WTC11 (cell line): ENCODE measurements at places on chromosomes 16 and 17. TPM values are rescaled to one million over a fixed set of nuclear protein-coding genes. Genes with fewer than 3 reads are reported as not detected.
A peak's percentile ranks its signal among the peaks of the same experiment; 100 is the strongest.

- no peak overlapping the region for H3K4me3 ChIP-seq
- H3K27ac ChIP-seq, result peak overlapping the region; percentile 84
- no peak for DNase-seq
- no peaks in the 10 kb centered on the region for H3K36me3 ChIP-seq
Observed at GRCh38 chr16:85270374-85270773, 158.1 kb upstream of the CIBAR2 start.

DNA sequence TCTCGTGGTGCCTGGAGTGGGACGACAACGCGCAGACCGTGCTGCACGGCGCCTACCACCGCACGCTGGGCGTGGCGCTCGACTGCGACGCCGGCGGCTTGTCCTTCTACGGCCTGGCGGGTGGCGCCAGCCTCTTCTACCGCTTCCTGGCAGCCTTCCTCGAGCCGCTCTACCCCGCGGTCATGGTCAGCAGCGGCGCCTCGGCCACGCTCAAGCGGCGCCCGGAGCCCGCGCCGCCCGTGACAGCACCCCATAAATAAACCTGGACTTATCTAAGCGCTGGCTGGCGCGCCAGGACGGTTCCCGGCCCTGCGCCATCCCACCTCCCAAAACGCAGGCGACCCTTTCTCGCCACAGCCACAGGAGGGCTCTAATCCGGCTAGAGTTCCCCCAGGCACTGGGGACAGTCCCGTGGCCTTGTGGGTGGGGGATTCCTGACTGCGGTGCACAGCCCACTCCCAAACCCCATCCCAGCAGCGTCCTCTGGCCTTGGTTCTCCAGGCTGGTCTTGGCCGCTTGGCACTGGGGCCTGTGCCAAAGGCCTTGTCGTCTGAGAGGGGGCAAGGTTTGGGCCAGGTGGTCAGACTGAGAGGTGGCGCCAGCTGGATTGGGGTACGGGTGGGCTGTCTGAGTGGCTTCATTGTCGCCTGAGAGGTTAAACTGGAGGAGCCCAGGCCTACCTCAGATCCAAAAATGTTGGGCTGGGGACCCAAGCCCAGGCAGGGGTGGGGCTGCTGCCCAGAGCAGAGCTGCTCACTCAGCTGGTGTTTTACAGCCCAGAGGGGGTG lies 10.1 kb upstream of the SLC16A5 start:
- peak; percentile 51 for DNase-seq
- H3K27ac ChIP-seq, result no peak overlapping the region
- peaks cover 28% of the 10 kb centered on the region for H3K4me1 ChIP-seq
- H3K36me3 ChIP-seq, result no peaks in the 10 kb centered on the region

DNA sequence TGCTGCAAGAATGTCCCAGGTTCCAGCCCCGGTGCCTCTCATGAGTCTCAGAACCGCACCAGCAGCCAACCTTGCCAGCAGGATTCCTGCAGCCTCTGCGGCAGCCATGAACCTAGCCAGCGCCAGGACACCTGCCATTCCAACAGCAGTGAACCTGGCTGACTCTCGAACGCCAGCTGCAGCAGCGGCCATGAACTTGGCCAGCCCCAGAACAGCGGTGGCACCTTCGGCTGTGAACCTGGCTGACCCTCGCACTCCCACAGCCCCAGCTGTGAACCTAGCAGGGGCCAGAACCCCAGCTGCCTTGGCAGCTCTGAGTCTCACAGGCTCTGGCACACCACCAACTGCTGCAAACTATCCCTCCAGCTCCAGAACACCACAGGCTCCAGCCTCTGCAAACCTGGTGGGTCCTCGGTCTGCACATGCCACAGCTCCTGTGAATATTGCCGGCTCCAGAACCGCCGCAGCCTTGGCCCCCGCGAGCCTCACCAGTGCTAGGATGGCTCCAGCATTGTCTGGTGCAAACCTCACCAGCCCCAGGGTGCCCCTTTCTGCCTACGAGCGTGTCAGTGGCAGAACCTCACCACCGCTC lies 9.8 kb downstream of the ELOB start:
- H3K27ac ChIP-seq, result no peak overlapping the region
- no peak overlapping the region for H3K4me3 ChIP-seq
- peaks cover 4% of the 10 kb centered on the region for H3K4me1 ChIP-seq

DNA sequence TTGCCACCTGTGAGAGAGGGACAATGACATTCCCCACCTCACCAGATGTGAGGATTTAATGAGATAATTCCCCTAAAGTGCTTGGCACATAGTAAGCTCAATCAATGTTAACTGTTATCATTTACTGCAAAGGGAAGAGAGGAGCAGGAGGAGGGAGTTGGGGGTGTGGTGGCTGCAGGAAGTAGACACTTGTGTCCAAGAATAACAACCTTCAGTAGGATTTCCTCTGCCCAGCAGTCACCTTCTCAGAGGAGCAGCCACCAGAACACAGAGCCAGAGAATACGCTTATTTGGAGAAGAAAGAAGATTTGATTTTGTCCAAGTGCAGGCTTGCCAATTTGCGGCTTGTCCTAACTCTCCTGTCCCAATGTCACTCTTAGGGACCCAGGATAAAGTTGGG lies 10.2 kb downstream of the CBX4 start:
- H3K27ac ChIP-seq, result no peak overlapping the region
- H3K4me3 ChIP-seq, result no peak overlapping the region
- H3K36me3 ChIP-seq, result no peaks in the 10 kb centered on the region; the same call in 1 of the 2 replicates
- peaks cover 28% of the 10 kb centered on the region for H3K4me1 ChIP-seq
- DNase-seq, result no peak

The ZNF205 gene
- 17.7 to 22.7 TPM (median 21.3 TPM) in 3 replicates for total RNA-seq

DNA sequence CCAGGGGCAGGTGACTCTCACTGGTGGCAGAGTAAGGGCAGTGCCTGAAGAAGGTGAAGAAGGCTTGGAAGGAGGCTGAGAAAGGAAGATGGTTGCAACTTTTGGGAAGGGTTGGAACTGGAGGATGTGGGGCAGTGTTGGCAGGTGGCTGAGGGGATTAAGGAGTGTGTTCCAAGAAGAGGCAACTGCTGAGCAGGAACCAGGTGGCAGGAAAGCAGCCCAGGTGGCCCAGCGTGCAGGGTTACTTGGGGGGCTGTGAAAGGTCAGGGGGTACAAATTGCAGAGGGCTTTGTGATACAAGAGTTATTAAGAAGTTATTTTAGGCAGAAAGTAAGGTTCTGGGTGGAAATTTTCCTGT lies 28.6 kb downstream of the WSCD1 start:
- peak overlapping the region; percentile 96 for H3K27ac ChIP-seq
- no peak overlapping the region for H3K4me3 ChIP-seq
- H3K27me3 ChIP-seq, result no peaks in the 10 kb centered on the region
- no peak for DNase-seq
- peaks cover 57% of the 10 kb centered on the region for H3K36me3 ChIP-seq

The HID1 gene
- total RNA-seq, result 16.7 to 19.4 TPM (median 19.3 TPM) in 3 replicates

DNA sequence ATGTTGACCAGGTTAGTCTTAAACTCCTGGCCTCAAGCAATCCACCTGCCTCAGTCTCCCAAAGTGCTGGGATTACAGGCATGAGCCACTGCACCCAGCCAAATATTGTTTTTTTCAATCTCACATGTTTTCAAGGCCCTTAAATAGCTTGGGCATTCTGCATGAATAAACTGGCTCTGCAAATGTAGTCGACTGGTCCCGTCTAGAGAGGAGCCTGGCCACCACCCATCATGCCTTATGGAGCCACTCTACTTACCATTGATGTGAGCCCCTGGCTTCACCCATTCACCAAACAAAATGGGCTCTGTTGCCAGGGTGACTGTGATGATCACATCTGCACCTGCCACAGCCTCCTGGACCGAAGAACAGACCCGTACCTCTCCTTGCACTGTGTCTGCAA lies 10.8 kb downstream of the CRYM start:
- H3K27ac ChIP-seq, result no peak overlapping the region
- H3K4me3 ChIP-seq, result no peak overlapping the region
- no peaks in the 10 kb centered on the region for H3K27me3 ChIP-seq
- no peaks in the 10 kb centered on the region for H3K36me3 ChIP-seq
- DNase-seq, result no peak

DNA sequence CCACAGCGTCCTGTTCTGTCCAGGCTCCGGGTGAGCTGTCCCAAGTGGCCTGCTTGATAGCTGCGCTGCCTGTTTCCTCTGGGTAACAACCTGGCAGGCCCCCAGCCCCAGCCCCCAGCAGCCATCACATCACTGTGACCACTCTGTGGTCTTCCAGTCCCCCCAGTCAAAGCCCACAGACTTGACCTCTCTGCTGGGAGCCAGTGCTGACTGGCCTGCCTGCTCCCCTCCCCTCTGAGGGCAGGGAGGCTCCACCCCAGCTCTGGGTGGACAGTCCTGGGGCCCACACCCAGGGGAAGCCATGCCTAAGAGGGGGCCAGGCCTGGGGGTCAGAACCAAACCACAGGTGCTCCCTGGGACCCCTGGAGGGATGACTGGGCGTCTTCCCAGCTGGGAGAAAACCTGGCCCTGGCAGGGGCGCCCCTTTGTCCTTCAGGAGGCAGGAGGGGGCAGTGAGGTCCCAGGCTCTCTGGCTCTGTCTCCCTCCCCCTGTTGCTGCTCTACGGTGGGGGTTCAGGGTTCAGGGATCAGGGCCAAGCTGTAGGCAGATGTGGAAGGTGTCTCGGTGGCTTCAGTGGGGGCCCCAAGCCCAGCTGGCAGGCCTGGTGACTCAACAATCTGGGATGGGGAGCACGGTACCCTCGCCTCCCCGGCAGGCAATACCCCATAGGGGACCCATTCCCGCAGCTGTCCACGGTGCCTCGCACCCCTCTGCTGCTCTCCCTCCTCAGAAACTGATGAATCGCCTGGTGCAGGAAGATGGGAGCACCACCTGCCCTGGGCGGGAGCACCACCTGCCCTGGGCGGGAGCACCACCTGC lies 1.8 kb upstream of the SLC16A3 start:
- H3K4me1 ChIP-seq, result peaks cover 4% of the 10 kb centered on the region
- DNase-seq, result no peak
- H3K27me3 ChIP-seq, result peaks cover 34% of the 10 kb centered on the region

DNA sequence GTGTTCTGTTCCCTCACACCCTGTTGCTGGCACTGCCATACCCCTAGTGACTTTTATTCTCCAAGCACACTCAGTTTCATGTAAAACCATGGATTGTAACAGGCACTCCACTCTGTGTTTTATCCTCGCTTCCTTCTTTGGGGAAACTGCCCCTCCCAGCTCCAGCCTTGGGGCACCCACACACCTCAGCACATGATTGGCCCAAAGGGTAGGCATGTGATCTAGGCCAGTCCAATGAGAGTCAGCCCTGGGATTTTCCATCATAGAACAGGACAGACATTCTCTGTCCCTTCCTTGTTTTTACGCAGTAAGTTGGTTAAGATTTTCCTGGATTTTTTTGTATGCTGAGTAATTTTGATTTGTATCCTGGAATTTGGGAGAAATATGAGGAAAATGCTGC lies 115.4 kb downstream of the C16orf95 start:
- H3K36me3 ChIP-seq, result no peaks in the 10 kb centered on the region
- peaks cover 16% of the 10 kb centered on the region for H3K4me1 ChIP-seq
- DNase-seq, result no peak
- H3K4me3 ChIP-seq, result no peak overlapping the region
- H3K27ac ChIP-seq, result no peak overlapping the region
- no peaks in the 10 kb centered on the region; the same call in 1 of the 2 replicates for H3K27me3 ChIP-seq

DNA sequence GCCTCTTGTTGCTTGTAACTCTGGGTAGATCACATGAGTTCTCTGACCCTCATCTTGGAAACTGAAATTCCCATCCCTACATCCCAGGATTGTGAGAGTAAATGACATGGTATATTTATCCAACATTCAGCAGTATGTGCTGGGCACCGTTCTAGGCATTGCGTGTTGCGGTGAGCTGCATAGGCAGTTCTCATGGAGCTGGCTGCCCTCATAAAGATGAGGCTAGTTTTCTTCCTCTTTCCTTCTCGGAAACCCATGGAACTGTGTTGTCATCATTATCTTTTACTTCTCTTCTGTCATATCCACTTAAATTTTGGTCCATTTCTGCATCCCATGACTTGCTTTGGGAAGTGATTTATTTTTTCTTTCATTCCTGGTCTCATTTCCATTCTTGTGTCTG lies 17.2 kb downstream of the CMIP start:
- peak overlapping the region; percentile 53; the same call in 1 of the 2 replicates for H3K27ac ChIP-seq
- H3K36me3 ChIP-seq, result peaks cover 28% of the 10 kb centered on the region
- H3K27me3 ChIP-seq, result no peaks in the 10 kb centered on the region
- H3K4me1 ChIP-seq, result peaks cover 53% of the 10 kb centered on the region

DNA sequence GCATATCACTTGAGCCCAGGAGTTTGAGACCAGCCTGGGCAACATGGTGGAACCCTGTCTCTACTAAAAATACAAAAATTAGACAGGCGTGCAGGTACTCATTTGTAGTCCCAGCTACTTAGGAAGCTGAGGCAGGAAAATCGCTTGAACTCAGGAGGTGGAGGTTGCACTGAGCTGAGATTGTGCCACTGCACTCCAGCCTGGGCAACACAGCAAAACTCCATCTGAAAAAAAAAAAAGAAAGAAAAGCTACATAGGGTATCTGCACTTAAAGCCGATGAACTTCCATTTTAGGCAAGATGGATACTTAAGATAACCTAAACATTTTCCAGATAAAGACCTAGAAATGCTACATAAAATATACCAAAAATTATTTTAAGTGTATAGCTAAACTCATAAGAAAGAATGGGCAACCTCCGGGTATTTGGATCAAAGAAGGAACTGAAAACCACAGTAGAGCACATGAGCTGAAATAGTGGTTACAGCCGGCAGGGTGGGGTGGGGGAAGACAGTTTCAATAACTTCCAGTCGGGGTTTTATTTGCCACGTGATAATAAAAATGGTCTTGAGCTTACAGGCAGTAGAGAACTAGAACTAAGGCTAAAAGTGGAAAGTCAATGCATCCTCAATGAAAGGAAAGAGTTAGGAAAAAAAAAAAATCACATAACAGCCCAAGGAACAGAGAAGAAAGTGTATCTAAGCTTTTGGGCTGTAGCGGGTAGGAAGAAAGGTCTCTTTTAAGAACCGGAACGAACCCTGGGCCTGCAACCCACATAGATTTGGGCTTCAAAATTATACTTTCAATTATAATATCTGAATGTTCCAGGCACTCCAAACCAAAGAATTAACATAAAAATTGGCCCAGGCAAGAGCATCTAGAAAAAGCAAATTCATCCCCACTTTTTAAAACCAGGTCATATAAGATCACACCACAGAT lies 53.1 kb downstream of the CFDP1 start:
- H3K27me3 ChIP-seq, result no peaks in the 10 kb centered on the region
- peaks cover 17% of the 10 kb centered on the region for H3K4me1 ChIP-seq

GRCh38 chr16:9012848-9013507 lies 49.3 kb upstream of the USP7 start:
- H3K36me3 ChIP-seq, result peaks cover 5% of the 10 kb centered on the region
- H3K4me3 ChIP-seq, result peak overlapping the region; percentile 22
- peak; percentile 87 for DNase-seq

The KCNJ18 gene
- not detected in 3 replicates for total RNA-seq

- no peaks in the 10 kb centered on the region for H3K27me3 ChIP-seq
- peaks cover 13% of the 10 kb centered on the region for H3K4me1 ChIP-seq
- DNase-seq, result no peak
- no peak overlapping the region for H3K27ac ChIP-seq
- no peak overlapping the region for H3K4me3 ChIP-seq
Observed at GRCh38 chr16:70750893-70751467, 50.0 kb downstream of the VAC14 start.

GRCh38 chr17:8163978-8164814 lies 1.4 kb upstream of the VAMP2 start:
- no peak for DNase-seq
- H3K36me3 ChIP-seq, result peaks cover 8% of the 10 kb centered on the region
- peak overlapping the region; percentile 100 for H3K27ac ChIP-seq
- H3K4me3 ChIP-seq, result peak overlapping the region; percentile 89
- peaks cover 44% of the 10 kb centered on the region for H3K4me1 ChIP-seq

The CLEC3A gene
- not detected in 3 replicates for total RNA-seq
